IPS-NIHi11 (cell line): ENCODE measurements at places on chromosomes 2 and 18.

GRCh38 chr18:44556296-44556695 is 124.4 kb upstream of the SETBP1 start:
- no peak for DNase-seq

GRCh38 chr2:240227538-240228428 is 87.3 kb upstream of the OTOS start:
- DNase-seq = no peak

DNA sequence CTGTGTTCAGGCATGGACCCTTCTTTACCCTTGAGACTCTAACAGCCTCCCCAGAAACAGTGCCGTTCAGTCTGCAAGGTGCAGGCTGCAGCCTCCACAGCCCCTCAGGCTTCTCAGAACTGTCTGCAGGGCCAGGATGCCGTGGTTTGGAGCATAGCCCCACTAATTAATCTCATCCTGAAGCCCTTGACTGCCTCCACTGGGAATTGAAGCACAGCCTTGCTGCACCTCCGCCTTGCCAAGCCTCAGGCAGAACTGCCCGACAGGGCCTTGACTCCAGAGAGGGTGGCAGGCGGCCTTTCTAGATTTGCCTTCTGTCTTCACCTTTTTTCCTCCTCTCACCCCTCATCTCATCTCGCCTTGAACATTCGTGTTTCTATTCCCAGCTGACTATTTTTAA is 119.8 kb downstream of the NRP2 start:
- DNase-seq = no peak

DNA sequence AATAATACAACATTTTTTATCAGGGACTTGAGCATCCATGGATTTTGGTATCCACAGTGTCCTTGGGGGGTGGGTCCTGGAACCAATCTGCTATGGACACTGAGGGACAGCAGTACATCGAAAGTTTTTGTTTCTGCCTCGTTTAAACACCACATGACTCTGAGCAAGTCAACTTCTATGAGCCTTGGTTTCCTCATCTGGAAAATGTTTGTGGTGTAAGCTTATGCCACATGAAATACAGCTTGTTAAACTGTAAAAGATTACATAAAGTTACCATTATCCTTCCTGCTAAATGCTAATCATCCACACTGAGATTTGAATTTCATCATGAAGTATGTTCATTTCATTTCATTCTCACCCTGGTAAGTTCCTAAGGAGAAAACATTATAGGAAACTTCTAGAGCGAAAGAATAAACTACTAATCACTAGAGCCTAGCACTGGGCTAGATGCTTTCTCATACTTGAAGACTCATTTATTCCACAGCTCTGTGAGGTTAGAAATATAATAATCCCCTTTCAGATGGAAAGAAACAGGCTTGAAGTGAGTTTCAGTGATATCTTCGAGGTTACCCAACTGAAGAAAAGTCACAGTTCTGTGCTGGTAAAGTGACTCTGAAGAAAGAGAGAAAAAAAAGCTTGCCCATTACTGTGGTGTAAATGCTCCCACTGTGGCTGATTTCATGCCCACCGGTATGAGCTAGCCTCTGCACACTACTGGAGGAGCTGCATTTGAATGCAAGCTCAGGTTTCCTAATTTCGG is 29.2 kb downstream of the MCFD2 start:
- no peak for DNase-seq

- no peak for DNase-seq
Measured at GRCh38 chr2:181985632-181986205, at the start of gene PPP1R1C. Gene PPP1R1C, plus strand, starts transcription at chr2:181985853. Its CDS starts 258 bp downstream, at chr2:181986111.

DNA sequence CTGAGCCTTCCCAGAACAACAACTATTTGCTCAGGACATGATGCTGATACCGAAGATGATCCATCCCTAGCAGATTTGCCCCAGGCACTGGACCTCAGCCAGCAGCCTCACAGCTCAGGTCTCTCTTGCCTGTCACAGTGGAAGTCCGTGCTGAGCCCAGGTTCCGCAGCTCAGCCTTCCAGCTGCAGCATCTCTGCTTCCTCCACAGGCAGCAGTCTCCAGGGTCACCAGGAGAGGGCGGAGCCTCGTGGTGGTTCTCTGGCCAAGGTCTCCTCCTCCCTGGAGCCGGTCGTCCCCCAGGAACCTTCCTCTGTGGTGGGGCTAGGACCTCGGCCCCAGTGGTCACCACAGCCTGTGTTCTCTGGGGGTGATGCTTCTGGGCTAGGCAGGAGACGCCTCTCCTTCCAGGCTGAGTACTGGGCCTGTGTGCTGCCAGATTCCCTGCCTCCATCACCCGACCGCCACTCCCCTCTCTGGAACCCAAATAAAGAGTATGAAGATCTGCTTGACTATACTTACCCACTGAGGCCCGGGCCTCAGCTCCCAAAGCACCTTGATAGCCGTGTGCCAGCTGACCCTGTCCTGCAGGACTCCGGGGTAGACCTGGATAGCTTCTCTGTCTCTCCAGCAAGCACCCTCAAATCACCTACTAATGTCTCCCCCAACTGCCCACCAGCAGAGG is 15.4 kb downstream of the CEP68 start:
- peak; percentile 51 for DNase-seq
